ENCODE measurements at places on chromosomes 5 and 9.

DNA sequence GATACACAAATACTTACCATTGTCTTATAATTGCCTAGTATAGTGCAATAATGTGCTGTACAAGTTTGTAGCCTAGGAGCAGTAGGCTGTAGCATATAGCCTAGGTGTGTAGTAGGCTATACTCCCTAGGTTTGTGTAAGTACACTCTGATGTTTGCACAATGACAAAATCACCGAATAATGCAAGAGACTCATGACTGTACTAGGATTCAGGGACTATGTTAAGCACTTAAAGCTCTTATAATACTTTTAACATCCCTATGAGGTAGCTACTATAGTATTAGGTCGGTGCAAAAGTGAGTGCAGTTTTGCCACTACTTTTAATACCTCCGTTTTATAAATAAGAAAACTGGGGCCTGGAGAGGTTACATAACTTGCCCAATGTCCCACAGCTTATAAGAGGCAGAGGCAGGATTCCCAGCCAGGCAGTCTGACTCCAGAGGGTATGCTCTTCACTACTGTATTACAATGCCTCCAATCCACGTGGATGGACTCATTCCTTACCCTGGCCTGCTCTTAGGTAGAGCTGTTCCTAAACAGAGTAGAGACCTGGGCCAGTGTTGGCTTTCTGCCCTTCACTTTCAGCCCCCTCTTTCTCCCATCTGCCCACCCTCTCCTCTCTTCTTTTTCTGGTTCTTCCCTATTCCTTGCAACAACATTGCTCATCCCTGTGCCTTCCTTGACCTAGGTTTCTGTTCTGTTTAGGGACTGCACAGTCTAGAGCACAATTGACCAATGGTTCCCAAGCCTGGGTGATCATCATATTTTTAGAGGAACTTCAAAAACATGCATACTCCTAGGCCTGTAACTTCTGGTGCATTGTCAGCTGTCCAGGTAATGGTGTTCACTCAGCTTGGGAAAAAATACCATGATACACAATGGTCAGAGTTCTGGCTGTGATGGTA is 114.0 kb downstream of the CARTPT start:
- no peak for DNase-seq

DNA sequence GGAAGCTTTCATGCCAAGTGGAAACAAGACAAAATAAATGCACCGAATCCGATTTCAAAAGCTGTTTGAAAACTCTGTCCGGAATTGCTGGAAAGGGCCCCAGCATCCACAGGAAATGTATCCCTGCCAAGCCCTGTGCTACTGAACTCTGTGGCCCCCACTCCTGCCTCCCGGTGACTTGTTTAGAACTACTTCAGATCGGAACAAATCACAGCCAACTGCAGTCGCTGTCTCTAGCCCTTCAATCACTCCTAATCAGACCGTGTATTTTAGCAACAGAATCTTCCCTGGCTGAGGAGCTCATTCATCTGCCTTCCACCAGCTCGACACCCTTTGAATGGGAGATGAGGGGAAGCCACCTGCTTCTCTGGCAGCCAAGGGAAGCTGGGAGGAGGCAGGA is 94.1 kb downstream of the KCNIP1 start:
- DNase-seq, result peak; percentile 34

GRCh38 chr9:13141629-13142028 is 137.9 kb downstream of the MPDZ start:
- no peak for DNase-seq

- DNase-seq, result no peak
Observed at GRCh38 chr5:20158006-20158405, 170.0 kb upstream of the CDH18 start.

DNA sequence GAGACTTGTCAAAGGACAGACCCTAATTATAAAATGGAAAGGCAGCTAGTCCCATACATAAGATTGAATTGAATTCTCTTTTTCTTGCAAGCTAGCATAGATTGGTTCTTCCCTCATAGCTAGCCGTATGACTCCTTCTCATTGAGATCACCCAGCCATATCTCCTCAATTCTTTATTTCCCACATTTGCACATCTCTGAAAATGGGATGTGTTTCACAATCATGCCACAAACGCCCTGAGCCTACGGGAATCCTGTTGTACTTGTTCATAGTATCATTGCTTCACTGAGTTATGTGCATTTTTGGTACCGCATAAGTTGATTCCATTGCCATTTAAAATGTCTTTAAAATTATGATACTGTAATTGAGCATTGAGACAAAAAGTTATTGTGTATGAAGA is 90.5 kb downstream of the PCSK1 start:
- DNase-seq, result peak; percentile 46

DNA sequence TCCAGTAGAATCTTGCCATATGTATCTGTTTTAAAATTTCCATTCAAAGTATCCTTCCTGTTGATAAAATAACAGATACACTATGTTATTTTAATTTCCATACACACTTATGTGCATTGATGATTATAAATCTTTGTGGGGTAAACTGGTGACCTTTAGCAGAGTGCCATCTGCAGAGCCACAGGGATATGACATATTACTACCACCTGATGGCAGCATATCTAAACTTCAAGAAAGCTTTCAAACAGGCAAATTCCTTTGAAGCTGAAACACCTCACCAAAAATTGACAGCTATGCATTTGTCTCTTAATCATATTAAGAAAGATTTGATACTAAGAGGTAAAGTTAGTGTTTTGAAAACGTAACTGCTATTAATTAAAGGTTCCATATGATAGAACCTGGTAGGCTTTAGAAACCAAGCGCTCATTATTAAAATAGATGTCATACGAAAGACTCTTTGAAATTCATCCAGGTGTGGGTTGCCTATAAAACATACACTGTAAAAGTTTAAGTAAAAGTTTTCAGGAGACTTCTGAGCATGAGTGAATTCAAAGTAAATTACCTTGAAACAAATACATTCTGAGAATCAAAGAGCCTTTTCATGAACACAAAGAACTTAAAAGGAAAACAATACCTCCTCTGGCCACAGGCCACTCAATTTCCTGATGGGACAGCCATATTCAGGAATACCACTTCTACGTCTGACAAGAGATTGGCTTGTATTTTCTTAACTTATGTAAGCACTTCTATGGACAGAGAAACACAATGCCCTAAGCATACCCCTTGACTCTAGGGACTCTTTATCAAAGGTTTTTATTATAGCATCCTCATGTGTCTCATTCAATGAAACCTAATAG is 93.3 kb downstream of the KIAA0825 start:
- DNase-seq, result peak; percentile 51

DNA sequence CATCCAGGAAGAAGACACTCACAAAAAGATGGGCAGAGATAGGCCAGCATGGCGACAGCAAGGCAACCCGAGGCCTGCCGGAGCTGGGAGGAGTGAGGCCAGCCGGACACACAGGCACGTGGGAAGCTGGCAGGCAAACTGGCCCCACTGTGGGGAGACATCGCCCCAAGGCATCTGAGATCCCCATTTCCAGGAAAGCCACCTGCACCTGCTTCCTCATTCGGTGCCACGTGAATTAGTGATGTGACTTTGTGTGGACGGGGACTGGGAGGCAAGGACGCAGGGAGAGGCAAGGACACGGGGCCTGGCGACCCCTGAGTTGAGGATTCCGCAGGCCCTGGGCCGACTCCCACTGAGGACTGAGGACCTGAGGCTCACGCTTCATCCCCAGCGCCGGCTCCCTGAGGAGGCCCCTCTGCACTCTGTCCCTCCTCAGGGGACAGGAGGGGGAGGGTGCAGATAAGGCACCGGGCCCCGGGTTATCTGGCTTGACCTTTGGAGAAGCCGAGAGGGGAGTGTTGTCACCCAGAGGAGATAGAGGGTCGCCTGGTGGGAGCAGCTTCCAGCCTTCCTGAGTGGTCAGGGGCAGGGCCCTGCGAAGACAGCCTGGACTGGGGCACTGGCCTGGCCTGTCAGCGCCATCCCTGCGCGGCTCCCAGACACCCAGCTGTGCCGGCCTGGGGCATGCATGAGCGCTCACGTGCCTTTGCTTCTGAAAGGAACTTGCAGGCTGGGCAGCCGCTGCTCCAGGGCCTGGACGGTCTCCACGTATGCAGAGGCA is 39.7 kb downstream of the NDUFS6 start:
- DNase-seq, result no peak

- DNase-seq, result no peak
Observed at GRCh38 chr9:131335368-131335755, 45.8 kb downstream of the PLPP7 start.

GRCh38 chr5:74618106-74618505 is 22.4 kb downstream of the ENC1 start:
- DNase-seq, result no peak

DNA sequence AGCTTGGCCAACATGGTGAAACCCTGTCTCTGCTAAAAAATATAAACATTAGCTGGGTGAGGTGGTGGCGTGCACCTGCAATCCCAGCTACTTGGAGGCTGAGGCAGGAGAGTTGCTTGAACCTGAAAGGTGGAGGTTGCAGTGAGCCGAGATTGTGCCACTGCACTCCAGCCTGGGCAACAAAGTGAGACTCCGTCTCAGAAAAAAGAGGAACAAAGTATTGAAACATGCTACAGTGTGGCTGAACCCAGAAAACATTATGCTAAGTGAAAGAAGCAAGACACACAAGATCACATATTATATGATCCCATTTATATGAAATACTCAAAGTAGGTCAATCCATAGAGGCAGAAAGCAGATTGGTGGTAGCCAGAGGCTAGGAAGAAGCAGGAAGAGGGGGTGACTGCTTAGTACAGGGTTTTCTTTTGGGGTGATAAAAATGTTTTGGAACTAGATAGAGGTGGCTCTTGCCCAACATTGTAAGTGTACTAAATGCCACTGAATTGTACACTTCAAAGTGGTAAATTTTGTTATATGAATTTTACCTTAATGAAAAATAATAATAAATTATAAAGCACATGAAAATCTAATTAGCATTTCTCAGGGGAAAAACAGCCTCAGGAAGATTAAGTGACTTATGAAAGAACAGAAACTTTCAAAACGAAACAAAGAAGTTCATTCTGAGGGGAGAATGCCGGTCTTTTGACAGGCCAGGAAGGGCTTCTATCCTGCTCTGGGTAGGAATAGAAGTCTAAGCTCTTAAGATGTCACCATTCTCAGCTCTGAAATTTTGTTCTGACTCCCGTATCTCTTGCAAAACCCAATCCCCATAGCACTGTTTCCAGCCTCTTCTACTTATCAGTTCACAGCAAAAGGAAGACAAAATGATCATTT is 161.1 kb upstream of the TBCA start:
- no peak for DNase-seq

DNA sequence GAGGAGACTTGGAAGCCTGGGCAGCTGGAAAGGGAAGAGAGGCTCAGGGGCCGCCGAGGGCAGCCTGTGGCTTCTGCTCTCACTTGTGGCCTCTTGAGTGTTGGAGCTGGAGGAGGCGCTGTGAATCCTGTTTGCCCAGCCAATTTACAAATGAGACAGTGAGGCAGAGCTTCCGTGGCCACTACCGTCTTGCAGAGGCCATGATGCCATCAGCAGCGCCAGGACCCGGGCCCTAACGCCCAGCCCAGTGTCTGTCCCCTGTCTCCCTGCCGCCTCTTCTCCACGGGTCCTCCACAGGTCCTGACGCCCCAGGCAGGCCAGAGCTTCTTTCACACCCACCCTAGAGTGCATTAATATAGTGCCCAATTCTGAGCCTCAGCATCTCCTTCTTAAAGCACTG is 172.8 kb downstream of the GOLPH3 start:
- DNase-seq, result no peak

DNA sequence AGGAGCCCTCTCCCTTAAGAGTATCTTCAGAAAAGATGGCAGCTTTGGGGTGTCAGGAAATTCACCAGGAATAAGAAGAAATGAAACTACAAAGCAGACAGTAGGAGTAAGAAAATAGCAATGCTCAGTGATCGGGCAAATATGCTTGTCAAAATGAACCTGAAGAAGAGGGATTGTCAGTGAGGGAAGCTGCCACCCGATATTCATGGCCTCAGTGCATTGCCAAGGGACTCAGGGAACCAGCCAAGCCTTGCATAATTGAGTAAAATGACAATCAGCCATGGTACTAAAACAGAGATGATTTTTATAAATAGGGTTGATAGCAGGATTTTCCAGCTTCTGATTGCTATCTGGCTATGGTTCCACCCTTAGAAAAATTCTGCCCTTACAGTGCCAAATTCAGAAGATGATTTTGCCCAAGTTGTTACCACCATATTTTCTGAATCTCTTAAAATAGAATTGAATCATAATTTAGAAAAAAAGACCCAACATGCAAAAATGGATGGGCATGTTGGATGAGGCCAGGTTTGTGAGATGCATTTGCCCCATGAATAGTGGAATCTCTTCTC is 274.0 kb downstream of the NTRK2 start:
- DNase-seq, result no peak

GRCh38 chr5:97388794-97389193 is 205.7 kb upstream of the RIOK2 start:
- DNase-seq, result peak; percentile 57

GRCh38 chr9:88544245-88544644 is 9.3 kb downstream of the NXNL2 start:
- peak; percentile 37 for DNase-seq

GRCh38 chr9:108150736-108151586 is 661.4 kb upstream of the KLF4 start:
- DNase-seq, result peak; percentile 89

GRCh38 chr5:101278917-101279316 is 375.8 kb upstream of the ST8SIA4 start:
- DNase-seq, result peak; percentile 4

DNA sequence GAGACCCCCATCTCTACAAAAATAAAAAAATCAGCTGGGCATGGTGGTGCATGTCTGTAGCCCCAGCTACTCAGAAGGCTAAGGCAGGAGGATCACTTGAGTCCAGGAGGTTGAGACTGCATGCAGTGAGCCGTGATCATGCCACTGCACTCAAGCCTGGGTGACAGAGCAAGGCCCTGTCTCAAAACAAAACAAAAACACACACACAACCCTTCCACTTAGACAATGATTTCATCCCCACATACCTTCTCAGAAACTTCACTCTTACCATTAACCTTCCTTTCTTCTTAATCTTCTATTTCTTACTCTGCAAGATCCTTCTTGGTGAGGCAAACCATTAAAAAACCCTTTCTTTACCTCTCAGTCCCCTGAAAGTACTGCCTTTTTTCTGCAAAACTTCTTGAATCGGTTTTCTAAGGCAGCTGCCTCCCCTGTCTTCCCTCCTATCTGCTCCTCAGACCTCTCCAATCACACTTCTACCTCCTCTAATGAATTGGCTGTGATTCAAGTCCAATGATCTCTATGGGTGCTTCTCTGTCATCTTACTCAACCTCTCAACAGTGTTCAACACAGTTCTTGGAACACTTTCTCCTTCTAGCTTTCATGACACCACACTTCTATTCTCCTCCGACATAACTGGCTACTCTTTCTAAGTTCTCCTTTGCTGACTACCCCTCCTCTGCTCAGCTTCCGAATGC is 47.3 kb downstream of the PFDN1 start:
- DNase-seq, result no peak

DNA sequence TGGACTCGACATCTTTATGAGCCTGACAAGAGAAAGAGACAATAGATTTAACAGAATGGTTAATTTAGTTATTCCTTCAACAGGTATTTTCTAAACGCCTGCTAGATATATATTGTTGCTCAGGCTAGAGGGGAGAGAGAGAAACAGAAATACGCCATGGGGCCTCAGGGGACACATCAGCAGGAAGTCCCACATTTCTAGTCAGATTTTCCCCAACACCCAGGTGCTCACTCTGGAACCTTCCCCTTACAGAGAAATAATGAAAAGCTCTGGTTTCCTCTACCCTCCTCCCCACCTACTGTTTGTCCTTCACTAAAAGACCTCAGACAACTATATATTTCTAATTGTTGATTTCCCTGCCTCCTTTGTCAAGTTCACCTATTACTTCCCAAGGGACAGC is 130.3 kb upstream of the TBC1D2 start:
- no peak for DNase-seq

- peak; percentile 63 for DNase-seq
Observed at GRCh38 chr9:73775757-73776156, 624.1 kb downstream of the ANXA1 start.

GRCh38 chr5:142827934-142828576 is 57.9 kb downstream of the ARHGAP26 start:
- DNase-seq, result peak; percentile 59

All from fibroblast of mammary gland (primary cell).